ENCODE measurements at places on chromosomes 12 and 14.

DNA sequence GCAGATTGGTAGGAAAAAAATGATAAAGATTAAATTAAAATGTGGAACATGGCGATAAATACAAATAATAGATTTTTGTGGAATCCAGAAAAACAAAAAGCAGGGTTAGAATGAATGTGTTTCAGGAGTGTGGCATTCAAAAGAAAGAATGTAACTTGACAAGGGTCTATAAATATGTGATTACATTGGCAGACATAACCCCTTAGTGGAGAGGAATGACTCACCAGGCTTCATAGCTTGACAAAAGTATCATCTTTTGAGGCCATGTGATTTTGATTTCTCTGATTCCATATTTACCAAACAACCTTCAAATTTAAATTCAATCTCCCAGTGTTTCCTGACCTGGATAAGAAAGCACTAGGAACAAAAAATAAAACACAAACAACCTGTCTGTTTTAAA is 24.4 kb upstream of the MGST1 start:
- no peak for DNase-seq

DNA sequence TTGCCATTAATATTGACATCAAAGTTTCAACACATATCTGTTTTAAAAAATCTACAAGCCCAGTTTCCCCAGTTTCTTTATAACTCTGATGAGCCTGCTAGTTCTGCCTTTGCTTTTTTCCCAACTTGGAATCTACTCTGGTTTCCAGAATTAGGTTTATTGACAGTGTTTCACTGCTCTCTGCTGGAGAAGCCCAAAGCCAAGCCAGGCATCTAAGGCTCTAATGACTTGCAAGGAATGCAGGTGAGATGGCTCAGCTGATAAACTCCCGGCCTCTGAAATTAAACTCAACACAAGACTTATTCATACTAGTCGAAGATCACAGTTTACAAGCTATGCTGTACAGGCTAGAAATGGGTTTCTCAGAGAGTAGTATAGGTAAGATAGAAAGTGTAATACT is 54.3 kb downstream of the HMGA2 start:
- no peak for DNase-seq

DNA sequence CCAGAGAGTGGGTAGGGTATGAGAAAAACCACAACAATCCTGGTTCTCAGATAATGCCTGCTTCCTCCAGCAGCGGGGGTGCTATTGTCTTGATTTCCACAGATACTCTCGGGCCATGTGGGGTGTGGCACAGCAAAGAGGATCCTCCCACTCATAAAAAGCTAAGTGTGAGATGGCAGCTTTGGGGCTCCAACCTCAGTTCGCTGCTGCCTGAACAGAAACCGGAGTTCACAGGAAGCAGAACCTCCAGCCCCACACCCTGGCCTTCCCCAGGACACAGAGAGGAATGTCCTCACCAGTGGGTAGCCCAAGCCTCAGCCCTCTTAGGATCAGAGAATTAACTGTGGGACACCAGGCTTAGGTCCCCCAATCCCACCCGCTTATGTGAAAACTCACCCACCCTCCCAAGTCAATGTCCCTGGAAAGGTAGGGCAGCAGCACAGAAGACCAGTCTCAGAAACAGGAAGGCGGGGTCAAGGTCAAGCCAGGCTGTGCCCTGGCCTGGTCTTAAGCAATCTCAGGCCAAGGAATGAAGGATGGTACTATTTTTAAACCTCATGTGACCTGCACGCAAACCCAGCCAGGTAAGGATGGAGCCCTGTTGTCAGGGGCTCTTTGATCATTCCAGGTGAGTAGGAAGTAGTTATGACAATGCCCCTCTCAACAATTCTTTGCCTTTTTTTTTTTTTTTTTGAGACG is 9.0 kb downstream of the KCTD10 start:
- no peak for DNase-seq

DNA sequence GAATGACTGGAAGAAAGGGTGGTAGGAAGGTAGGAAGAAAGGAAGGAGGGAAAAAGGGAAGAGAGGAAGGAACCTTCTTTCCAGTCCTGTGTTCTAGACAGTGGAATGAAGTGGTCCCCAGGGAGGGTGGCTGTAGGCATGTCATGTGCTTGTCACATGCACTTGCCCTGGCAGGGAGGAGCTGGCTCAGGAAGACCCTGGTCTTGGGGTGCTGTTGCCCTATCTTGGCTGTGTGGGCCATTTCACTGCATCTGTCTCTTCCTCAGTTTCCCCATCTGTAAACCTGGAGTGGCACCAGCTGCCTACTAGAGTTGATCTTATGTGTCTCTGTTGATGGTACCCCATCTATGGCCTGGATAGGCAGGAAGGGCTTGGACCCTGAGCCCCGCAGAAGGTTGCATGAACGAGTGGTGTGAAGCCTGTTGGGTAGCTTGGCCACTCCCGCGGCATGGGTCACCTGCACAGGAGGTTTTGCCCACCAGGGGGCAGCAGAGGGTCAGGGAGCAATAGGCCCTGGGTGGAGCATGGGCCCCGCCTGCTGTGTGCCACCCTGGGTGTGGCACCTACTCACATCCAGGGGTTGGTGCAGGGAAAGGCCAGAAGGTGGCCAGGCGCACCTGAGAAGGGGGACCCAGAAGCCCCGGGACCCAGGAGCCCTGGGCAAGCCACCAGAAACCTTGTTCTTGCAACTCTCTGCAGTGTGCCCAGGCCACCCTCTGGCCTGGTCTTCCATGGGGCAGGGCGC is 25.1 kb downstream of the MEG3 start:
- DNase-seq = peak; percentile 78

- no peak for DNase-seq
These were observed 60.2 kb downstream of the STAB2 start for GRCh38 chr12:103647267-103647666.

DNA sequence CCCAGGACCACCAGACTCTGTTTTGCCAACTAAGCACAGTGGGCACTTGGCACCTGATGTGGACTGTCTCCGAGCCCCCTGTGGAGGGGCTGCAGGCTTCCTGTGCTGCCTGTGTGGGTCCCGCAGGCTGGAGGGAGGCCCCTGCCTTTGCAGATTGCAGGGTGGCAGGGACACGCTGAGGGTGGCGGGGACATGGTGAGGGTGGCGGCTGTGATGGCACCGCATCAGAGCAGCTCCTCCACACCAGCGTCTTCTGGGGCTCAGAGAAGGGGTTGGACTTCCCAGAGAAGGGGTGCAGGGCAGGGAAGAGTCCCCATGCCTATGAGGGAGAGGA is 8.1 kb downstream of the ZFYVE21 start:
- no peak for DNase-seq

GRCh38 chr14:93857081-93857480 is 68.8 kb upstream of the PRIMA1 start:
- no peak for DNase-seq

DNA sequence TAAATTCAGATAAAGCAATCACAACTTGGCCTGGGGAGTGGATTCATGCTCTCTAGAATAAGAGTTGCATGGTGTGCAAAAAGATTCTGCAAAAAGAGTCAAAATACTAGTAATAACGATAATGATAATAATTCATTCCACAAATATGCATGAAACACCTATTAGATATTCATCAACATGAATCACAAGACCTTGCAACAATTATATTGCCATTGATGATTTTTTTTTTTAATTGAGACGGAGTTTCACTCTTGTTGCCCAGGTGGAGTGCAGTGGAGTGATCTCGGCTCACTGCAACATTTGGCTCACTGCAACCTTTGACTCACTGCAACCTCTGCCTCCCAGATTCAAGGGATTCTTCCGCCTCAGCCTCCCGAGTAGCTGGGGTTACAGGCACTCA is 109.2 kb upstream of the FLRT2 start:
- no peak for DNase-seq

GRCh38 chr14:29868000-29868399 is 59.6 kb downstream of the PRKD1 start:
- DNase-seq = no peak

GRCh38 chr12:96487634-96488033 is 1.7 kb upstream of the CFAP54 start:
- no peak for DNase-seq

- DNase-seq = no peak
These were observed 236.1 kb downstream of the C12orf50 start for GRCh38 chr12:87793131-87793530.

DNA sequence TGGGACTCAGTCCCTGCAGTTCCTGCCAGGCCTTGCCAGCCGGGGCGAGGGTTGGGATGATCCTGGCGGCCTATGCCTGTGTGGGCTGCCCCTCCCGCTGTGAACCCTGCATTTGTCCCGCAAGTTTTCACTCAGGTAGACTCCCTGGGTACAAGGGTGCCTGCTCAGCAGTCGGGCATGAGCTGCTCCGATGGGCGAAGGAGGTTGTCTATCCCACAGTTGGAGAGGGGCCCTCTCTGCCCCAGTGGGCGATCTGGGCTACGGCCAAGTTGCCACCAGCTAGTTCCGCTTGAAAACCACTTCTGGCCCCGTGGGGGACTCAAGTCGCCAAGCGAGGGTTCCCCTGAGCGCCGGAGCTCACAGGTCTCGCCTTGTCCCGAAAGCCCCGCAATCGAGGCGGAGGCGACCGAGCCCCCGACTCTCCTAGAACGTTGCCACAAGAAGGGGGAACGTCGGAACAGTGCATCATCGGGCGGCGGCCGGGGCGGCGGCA is 365 bp upstream of the TPI1 start:
- DNase-seq = peak; percentile 30

DNA sequence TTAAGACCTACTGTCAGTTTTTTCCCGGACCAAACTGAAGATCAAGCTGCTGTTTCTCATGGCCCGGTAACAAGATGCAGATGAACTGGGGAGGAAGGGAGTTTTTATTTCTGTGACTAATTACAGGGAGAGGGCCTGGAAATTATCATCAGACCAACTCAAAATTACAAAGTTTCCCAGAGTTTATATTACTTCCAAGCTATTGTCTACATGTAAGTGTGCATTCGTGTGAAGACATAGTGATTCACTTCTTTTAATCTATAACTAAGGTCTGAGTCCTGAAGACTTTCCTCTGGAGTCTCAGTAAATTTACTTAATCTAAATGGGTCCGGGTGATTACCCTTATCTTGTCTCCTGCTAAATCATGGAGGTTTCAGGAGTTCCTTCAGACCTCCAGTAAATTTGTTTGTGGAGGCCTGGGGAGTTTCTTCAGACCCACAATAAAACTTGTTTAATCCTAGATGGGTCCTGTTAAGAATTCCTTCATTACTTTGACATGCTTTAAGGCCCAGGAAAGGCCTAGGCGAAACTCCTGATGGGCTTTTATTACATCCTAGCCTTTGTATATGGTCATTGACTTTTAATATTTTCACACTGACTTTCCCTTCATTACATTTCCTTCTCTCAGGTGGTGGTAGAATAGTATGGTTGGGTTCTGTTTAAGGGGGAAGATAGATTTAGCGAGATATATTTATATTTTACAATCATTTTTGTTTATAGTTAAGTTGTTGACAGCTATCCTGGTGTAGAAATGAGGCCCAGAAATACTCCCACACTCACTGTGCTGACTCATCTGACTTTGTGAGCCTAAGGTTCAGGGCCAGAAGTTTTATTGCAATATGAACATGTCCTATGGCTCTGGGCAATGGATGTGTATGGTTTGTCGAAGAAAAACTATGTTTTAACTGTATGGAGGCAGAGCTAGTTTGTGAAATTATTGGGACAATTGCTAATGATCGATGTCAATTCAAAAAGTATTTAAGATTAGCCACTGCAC is 627.0 kb upstream of the FBXO33 start:
- DNase-seq = no peak

DNA sequence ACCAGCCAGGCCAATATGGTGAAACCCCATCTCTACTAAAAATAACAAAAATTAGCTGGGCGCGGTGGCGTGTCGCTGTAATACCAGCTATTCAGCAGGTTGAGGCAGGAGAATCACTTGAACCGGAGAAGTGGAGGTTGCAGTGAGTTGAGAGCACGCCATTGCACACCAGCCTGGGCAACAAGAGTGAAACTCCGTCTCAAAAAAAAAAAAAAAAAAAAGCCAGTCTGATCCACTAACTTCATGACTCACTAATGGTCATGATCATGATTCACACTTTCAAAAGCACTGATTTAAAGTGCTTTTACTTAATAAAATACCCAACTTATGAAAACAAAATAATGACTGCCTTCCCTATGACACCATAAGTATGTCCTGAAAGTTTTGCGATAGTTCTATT is 38.4 kb upstream of the CPM start:
- no peak for DNase-seq

Measured in HEK293T (cell line).